ENCODE measurements at places on chromosomes 4 and X.

DNA sequence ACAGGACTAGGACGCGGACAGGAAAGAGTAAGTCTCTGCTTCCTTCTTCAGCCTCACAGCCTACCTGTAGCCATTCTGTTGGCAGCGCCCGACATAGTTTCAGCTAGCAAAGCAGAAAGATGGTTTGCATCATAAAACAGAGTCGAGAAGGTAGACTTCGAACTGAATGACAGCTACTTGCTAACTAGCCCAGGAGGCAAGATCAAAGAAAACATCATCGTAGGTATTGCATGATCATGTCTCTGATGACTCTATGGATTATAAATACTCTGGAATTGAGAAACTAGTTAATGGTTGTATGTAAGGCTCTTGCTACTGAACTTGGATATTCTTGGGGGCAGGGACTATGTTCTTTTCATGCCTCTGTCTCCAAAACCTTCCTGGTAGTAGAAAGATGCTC is 333.1 kb upstream of the KLF3 start:
- DNase-seq: no peak

- DNase-seq: no peak
These were observed 106.7 kb downstream of the WWC2 start for GRCh38 chr4:183205709-183206108.

DNA sequence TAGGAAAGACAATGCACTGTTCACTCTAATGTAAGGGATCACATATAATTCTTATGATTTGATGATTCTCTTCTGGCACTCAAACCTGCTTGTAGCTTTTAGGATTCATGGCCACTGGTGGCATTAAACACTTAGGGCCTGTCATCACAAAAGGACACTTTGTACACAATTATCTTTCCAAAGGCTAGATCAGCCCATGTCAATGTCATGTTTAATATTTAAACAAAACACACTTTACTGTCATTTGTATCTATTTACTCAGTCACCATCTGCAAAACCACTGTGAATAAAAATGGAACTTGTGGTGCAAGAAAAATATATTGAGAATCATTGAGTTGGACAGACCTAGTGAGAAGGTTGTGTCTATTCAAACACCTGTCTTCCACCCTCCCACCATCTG is 83.6 kb upstream of the TTC29 start:
- no peak for DNase-seq

DNA sequence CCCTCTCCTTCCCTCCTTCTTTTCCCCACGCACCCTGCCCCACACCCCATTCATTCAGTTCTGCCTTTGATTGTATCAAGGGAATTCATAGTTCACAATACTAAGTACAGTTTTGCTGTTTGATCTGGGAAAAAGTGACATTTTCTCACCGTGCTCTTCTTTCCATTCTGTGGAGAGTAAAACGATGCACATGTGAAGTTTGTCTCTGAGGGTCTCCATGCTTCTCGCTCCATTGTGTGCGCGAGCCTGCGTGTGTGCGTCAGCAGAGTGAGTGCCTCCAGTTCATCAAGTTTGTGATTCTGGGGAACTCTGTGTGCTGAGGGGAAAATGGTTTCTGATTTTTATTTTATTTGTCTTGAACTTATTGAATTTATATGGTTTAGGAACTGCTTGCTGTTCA is 1.9 kb downstream of the STK26 start:
- DNase-seq: no peak

- DNase-seq: no peak
These were observed 45.8 kb upstream of the BBS12 start for GRCh38 chr4:122686691-122687090.

GRCh38 chr4:27184508-27185155 is 324.0 kb downstream of the STIM2 start:
- DNase-seq: no peak

GRCh38 chr4:184655889-184656869 is 6.6 kb downstream of the PRIMPOL start:
- DNase-seq: no peak

DNA sequence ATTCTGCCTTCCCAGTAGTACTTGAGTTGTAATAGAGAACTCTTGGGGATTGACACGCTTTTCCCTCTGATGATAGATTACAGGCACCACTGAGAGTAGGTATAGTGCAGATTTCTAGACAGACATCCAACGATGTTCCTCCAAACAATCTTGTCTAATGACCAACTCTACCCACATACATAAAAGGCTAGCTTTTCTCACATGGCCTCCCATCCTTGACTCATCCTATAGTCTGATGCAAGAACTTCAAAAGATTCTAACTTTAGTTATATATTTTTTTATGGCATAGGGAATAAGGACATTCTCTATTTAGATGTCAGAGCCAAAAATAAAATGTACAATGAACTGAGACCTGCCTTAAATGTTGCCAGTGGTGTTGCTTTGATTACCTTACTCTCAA is 60.9 kb downstream of the GLRA2 start:
- no peak for DNase-seq

DNA sequence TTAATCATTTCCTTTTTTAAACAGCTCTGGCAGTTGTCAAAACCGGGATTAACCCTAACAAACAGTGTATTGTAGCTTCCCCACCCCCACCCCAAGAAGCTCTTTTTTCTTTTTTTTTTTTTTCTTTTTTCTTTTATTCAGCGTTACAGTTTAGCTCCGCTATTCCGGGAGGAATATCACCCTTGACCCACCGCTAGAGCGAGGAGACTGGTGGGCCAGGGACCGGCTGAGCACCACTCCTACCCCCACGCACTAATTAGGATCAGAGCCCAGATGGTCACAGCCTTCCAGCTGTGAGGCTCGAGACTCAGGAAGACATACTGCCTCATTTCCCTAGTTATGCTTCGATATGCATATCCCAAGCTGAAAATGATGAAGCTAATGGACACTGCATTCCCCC is 2.0 kb downstream of the PARM1 start:
- DNase-seq: no peak

DNA sequence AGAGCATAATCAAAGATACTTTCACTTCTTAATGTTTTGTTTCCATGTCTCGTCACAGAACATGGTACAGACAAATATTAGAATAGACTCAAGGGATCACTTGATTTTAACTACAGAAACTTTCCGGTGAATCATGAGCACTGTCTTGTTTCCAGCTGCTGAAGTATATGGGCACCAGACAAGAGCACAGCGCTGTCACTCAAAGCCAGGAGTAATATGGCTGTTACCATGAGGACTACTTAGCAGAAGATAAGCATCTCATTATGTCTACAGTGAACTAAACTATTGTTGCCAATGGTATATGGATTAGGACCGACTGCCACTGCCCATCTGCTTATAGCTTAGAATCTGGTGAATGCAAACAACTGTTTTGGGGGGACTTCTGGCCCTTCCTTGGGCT is 34.3 kb downstream of the MECP2 start:
- no peak for DNase-seq

DNA sequence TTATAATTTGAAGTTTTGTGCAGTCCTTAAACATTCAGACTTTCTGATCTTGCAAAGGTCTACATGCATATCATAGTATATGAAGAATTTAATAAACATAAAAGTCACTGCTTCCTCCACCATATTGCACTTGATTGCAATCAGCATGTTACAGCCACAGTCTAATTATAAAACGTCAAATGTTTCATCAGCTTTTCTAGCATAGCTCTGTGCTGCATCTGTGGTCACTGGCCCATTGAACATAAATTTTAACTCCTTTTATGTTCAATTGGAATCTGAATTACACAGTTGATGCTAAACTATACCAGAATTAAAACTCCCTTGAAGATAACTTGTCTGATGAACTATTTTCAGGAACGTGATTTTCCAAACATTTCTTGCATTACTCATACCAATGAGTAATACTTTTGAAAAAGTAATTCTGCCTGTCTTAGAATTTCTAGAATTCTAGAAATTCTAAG is 329.1 kb downstream of the GALNTL6 start:
- no peak for DNase-seq

DNA sequence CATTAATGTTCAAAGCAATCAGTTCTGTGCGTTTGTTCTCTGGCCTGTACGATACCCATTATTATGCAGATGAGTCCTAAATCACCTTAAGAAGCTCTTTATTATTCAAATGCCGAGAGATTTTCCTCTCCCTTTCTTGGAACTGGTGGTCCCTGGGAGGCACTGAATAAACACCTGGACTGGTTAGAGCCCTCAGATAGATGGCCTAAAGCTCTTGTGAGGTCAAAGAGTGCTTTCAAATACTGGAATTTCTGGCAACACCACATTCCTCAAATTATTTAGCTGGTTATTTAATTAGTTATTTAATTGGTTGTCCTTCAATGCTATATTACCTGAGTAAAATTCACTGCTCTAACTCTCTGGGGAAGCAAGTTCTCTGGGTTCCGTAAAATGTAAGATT is 3.0 kb downstream of the ARHGEF38 start:
- no peak for DNase-seq

GRCh38 chrX:102651242-102652011 is at the start of gene GPRASP1:
Gene GPRASP1, plus strand, starts transcription at chrX:102651483. Its CDS starts 2,431 bp downstream, at chrX:102653914.
- DNase-seq: no peak

- DNase-seq: no peak
These were observed 15.2 kb upstream of the CLOCK start for GRCh38 chr4:55561889-55562288.

DNA sequence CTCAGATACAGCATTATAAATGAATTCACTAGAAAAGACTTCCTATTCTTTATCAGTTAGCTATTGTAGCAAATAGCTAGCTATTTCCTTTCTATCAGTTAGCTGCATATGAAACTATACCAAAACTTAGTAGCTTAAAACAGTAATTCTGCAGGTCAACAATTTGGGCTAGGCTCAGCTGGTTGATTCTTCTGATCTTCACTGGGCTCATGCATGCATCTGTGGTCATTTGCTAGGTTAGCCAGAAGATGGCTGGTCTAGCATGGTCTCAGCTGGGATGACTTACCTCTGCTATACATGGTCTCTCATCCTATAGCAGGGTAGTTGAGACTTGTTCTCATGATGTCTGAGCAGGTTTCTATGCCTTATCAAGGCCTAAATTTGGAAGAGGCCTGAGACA is 147.4 kb downstream of the CENPC start:
- DNase-seq: no peak

DNA sequence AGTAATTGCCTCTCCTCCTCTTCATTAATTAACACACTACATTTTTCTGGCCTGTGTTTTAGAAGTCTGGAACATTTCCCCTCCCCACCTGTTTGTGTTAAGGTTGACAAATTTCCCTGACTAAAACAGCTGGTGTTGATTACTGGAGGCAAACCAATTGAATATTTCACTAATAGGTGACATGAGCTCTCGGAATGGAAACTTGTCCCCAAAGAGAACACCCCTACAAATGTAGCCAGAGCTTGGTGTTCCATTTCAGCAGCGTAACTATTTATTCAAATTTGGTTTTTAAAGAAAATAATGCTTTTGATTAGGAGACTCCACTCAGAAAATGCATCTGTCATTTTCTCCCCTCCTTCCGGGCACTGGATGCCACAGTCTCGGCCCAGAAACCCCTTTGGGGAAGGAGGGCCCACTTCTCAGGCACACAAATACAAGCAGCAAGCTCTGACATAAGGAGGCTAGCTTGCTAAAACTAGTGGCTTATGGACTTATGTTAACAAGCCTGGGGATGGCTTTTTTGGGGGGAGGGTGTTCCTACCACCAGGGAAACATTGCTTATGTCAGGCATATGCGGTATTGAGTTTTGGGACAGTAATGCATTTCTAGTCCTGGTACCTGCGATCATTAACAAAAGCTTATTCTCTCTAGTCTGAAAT is 2.2 kb downstream of the RNF150 start:
- no peak for DNase-seq

- no peak for DNase-seq
These were observed 925.8 kb downstream of the C4orf33 start for GRCh38 chr4:130021706-130022105.

DNA sequence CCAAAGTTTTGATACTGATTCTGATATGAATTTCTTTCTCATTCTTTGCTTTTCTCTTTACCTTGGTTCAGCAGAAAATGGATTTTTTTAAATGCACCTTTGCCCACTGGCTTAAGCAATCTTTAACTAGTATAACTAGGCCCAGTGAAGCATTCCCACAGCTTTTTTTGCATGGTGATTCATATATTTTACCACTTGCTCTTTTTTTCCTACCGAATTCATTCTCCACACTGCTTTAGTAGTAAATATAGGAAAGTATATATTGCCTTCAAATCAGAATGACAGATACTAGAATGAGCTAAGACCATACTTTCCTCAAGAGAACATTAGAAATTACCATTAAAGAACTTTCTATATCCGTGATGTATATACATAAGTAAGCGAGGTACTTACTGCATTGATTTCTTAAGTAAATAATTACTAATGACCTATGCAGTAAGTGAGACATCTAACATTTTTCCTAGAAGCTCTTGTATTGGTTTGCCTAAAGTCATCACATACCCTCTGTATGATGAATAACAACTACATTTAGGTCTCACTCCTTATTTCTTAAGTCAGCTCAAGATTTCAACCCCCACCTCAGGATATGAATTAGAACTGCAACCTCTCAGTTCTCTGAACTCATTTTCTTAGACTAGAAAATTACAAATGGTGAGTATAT is 44.2 kb downstream of the SLC4A4 start:
- DNase-seq: no peak

- no peak for DNase-seq
These were observed 4.7 kb upstream of the DOK7 start for GRCh38 chr4:3458371-3458770.

DNA sequence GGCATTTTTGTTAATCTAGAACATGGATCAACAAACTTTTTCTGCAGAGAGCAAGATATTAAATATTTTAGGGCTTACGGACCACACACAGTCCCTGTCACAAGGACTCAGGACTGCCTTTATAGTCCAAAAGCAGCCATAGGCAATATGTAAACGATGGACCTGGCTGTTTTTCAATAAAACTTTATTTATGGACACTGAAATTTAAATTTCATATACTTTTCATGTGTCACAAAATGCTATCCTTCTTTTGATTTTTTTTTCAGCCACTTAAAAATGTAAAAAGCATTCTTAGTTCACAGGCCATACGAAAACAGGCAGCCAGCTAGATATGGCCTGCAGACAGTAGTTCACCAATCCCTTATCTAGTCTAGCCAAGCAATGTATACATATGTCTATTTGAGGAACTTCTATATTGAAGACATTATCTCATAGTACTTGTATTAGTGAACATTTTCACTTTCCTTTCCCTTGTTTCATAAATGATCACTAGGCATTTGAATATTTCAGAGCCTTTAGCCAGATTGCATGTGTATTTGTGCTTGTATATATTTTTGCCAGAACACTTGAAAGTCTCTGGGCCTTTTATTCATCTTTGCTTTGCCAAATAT is 350.9 kb downstream of the RPA4 start:
- no peak for DNase-seq

- DNase-seq: no peak
These were observed 97.3 kb downstream of the HDAC8 start for GRCh38 chrX:72475338-72475737.
